Activated CD4-positive, CD25-positive, alpha-beta regulatory T cell (primary cell): ENCODE measurements at places on chromosomes 6 and 20.
A peak's percentile ranks its signal among the peaks of the same experiment; 100 is the strongest.

DNA sequence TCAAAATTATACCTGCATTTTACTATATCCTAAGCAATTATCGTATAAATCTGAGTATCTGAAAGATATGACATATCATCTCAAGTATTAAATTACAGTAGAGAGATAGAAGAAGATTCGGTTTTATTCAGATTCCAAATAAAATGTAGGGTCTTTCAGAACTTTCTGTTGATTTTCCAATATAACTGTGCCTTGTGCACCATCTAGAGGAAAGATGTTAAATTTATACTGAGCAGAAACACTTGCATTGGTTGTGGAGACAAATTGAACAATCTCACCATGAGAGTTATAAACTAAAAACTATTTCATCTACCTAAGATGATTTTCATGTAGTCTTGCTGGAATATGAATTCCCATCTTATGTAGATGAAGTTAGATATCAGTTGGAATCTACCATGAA is 26.8 kb upstream of the HSF2 start:
- no peak for DNase-seq

- no peak for DNase-seq
Observed at GRCh38 chr6:53702316-53702715, 36.8 kb upstream of the KLHL31 start.

GRCh38 chr6:62891065-62891647 is 320.1 kb upstream of the FKBP1C start:
- DNase-seq, result no peak

- DNase-seq, result no peak
Observed at GRCh38 chr6:13827032-13827431, 12.7 kb upstream of the MCUR1 start.

GRCh38 chr20:23223908-23224580 is 126.5 kb upstream of the NXT1 start:
- no peak for DNase-seq

- DNase-seq, result no peak
Observed at GRCh38 chr6:133833949-133834359, 55.0 kb upstream of the TCF21 start.

- DNase-seq, result no peak
Observed at GRCh38 chr20:7967199-7967844, 27.1 kb upstream of the HAO1 start.

GRCh38 chr6:56144538-56145324 is 102.6 kb downstream of the COL21A1 start:
- no peak for DNase-seq

- DNase-seq, result no peak
Observed at GRCh38 chr6:108873251-108873650, 25.0 kb downstream of the ARMC2 start.

- no peak for DNase-seq
Observed at GRCh38 chr6:1802491-1803395, 193.0 kb downstream of the FOXC1 start.

DNA sequence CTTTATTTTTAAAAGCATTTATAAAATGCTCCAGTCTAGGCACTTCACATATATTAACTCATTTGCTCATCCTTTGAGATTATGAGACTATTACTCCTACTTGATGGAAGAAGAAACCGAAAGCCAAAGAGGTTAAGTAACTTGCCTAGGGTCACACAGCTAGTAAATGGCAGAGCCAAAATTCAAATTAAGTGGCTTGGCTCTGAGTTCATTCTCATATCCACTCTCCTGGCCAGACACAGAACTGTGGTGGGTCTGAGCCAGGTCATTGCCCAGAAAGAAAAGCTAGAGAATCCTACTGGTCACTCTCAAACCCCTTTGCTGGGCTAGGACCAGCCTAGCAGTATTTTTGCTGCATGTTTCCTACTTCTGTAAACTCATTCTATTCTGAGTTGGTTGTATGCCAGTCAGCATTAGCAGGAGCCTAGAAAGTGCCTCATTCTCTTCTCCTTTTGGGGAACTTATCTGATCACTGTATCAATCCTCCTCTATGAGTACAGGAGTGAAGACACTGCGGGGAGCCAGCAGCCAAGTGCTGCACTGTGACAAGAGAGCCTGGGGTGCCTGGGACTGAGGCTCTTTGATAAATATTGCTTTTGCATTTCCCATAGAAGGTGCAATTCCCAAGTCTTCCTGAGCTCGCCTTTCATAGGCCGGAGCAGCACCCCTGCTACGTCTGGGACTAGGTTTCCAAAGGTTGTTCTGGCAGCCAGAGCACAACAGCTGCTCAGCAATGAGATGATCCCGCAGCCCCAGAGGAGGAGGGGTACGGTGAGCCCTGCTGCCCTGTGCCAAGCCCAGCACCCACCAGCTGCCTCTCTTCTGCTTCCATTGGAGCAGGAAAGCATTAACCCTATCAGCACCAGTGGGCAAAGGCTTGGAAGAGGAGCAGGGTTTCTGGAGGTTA is 728.3 kb downstream of the MAFB start:
- DNase-seq, result no peak

DNA sequence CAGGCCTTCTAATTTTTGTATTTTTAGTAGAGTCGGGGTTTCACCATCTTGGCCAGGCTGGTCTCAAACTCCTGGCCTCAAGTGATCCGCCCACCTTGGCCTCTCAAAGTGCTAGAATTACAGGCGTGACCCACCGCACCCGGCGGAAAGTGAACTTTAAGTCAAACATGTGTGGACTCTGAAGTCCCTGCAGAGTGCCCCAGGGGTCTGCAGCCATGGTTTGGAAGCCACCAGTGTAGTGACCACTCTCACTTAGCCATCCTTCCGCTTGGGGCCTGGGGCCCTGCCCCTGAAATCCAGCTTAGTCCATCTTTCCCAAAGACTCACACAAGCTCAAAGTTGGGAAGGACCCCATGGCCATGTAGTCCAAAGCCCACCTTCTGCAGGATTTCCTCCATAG is 164.5 kb downstream of the GRM4 start:
- DNase-seq, result no peak

DNA sequence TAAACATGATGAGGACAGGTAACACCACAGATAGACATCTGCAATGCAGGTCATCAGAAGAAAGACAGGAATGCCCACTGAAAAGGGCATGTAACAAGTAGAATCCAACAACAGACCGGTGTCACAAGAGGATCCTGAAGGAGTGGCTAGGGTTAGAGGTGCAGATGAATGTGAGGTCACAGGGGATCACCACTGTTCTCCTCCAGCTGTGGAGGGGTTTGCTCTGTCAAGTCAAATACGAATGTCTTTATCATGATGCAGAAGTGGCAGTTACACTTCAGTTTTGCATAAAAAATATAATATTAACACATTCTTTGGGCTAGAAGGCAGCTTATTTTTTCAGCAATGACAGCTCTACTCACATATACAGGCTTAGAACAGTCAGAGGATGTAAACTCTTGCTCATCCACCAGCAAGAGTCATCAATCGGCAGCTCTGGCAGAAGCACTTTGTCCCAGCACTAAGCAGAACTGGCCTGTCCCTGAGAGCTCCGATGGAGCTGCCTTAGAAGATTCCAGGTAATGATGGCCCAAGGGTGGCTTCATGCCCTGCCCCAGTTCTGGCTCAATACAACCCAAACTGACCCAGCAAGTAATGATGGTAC is 130.4 kb upstream of the TRAF3IP2 start:
- DNase-seq, result no peak

DNA sequence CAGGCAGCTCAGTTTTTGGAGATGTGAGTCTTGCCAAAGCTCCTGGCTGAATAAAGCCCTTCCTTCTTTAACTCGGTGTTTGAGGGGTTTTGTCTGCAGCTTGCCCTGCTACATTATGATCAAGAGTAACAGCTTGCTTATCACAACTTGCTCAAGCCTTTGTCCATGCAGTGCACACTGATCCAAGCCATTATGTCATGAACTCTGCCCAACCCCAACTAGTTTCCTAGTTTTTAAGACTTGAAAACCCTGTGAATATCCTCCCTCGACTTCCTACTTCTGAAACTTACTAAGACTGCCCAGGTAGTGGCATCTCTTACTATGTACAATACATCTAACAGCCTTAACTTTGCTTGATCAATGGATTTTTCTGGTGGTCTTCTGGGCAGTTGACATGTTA is 50.3 kb upstream of the ADGRF4 start:
- no peak for DNase-seq

DNA sequence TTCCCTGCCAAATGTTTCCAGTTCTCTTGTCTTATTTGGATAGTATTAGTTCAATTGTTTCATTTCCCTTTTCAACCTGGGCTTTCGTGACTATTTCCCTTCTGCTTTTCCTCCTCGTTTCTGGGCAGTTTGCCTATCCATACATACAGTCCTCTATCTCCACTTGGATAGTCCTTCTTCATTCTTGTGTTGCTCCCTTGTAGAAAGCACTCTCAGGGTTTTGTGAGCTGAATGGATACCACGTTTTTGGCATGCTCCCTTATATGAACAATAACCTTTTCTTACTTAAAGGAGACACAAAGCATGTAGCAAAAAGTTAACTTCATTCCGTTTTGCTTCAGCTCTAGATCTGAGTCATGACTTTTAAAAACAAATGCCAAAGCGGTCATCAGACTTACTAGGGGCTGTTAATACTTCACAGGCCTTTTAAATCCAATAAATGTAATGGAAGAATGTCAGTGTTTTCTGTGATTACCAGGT is 16.6 kb downstream of the CRYBG1 start:
- no peak for DNase-seq

DNA sequence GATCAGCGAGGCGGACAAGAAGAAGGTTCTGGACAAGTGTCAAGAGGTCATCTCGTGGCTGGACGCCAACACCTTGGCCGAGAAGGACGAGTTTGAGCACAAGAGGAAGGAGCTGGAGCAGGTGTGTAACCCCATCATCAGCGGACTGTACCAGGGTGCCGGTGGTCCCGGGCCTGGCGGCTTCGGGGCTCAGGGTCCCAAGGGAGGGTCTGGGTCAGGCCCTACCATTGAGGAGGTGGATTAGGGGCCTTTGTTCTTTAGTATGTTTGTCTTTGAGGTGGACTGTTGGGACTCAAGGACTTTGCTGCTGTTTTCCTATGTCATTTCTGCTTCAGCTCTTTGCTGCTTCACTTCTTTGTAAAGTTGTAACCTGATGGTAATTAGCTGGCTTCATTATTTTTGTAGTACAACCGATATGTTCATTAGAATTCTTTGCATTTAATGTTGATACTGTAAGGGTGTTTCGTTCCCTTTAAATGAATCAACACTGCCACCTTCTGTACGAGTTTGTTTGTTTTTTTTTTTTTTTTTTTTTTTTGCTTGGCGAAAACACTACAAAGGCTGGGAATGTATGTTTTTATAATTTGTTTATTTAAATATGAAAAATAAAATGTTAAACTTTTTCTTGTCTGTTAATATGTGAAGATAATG is 2.2 kb downstream of the HSPA1B start:
- no peak for DNase-seq

DNA sequence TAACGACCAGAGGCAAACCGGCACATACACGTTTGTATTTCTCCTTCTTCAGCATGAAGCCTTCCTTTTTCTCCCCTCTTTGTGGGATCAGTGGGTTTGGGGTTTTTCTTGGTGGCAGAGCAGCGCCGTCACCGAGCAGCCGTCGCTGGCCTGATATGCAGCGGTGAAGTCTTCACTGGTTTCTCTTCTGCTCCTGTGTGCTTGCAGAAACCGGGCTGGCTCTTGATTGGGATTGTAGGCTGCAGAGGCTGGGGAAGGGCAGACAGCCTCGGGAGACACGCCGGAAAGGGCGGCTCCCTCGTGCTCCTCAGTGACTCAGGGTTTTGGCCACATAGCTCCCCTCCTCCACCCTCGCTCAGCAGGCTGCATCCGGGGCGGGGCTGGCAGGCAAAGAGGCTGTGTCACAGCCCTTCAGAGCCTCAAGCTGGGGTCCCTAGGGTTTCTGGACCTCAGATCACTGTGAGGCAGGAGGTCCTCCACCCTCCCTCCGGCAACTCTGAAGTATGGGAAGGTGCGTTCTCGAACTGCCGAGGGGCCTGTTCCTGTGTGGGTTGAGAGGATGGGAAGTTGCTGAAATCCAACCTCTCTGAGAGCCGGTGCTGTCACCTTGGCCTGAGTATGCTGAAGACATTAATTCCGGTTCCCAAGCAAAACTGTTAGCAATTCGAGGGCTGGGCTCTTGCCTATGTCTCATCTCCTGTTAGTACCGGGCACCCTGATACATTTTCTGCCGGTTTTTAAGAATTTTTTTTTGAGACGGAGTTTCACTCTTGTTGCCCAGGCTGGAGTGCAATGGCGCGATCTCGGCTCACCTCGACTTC is 24.2 kb downstream of the NQO2 start:
- DNase-seq, result peak; percentile 75

DNA sequence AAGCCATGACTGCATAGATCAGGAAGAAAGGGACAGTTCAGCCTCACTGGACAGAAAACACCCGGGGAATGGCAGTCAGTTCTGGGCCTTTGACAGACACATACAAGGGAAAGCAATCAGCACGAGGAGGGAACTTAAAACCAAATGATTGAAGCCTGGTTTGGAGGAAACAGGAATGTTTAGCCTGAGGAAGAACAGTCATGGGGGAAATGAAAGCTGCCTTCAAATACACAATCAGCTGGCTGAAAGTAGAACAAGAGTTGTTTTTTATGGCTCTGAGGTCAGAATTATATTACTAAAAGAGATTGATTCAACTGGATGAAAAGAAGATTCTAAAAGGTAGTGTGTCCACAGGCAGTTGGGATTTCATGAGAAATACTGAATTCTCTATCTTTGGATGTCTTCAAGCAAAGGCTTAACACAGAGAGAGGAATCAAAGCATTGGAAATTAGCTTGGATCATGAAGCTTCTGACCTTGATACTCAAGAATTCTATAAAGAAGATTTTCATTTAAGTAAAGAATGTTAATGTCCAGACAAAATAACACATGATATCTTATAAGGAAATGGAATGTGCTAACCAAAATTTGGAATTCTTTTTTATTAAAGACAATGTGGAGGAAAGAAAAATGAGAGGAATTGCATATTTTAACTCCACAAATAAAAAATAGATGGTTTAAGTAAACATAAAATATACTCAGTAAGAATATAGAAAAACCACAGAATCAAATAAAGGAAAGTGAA is 216.6 kb downstream of the IBTK start:
- no peak for DNase-seq

- DNase-seq, result no peak
Observed at GRCh38 chr20:50982363-50982762, 23.7 kb downstream of the MOCS3 start.

DNA sequence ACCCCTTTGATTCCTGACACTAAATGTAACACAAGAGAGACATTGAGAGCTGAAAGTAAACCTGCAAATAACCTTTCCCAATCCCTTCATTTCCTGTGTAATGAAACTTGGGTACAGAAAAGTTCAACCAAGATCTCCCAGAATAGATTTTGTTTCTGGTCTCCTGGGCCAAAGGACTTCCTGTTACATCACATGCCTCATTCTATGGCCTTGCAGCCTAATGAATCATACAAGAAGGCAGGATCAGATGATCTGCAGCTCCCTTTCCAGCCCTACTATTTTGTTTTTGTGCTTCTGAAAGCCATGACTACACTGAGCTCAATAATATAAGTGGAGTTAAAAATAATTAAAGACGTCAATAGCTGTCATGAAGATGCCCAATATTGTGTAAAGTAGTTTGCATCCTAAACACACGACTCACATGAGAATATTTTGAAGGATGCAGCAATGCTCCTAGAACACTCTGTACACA is 73.4 kb upstream of the NOX3 start:
- no peak for DNase-seq

GRCh38 chr20:50675671-50676376 is 15.5 kb downstream of the RIPOR3 start:
- DNase-seq, result no peak
